ENCODE measurements at places on chromosomes 1 and 21.
A peak's percentile ranks its signal among the peaks of the same experiment; 100 is the strongest.

GRCh38 chr1:211613108-211613947, 34.4 kb upstream of the SLC30A1 start:
- DNase-seq = no peak

DNA sequence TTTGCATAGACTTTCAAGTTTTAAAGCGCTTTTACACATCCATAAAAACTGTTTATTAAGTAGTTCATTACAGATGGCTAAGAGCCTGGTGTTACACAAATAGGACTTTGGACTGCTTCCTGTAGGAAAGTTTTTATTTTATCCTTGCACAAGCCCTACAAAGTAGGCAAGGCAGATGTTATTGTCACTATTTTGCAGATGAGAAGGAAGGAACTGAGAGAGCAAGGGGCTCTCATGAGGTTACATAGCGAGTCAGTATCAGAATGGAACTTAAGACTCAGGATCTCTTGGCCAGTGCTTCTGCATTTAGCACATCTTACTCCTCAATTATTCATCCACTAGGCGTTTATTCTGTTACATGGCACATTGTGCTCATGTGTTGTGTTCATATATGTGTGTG, 2.6 kb upstream of the MAPKAPK2 start:
- DNase-seq = no peak

- DNase-seq = no peak
Measured at GRCh38 chr1:33957854-33958253, 94.0 kb downstream of the HMGB4 start.

DNA sequence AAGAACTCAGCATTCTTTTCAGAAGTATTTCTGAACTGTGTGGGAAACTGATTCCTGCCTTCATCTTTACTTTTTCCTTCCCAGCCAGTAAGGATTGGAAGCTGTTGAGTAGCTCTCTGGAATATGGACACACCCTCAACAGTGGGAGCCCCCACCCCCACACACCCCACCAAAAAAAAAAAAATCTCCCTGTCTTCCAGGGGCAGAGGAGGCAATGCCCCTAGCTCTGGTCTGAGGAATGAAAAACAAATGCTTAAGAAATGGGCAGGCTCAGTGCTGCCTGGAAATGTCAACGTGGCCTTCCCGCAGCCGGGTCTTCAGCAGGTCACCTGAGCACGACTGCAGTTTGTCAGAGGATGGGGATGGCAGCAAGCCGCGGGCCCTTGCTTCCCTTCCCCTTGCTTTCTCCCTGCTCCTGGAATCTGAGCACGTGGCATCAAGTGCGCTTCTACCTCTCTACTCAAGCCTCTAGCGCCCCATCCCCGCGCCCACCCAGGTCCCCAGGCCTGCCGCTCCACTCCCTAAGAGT, 479 bp downstream of the RGS16 start:
- DNase-seq = no peak

DNA sequence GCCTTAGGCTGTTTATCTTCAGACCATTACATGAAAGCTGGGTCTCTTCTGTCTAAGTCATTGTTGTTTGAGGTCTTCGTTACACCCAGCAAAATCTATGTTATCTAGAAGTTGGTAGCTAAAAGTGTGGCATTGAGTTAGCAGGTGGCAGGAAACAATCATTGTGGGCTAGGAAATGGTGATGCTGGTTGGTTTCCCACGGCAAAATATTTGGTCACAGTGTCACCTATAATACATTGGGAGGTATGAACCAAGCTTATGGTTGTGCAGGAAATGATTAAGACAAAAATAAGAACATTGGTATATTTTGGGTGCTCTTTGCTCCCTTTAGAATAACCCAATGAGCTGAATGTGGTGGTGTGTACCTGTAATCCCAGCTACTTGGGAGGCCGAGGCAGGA, 169.7 kb downstream of the TRIM33 start:
- DNase-seq = no peak

DNA sequence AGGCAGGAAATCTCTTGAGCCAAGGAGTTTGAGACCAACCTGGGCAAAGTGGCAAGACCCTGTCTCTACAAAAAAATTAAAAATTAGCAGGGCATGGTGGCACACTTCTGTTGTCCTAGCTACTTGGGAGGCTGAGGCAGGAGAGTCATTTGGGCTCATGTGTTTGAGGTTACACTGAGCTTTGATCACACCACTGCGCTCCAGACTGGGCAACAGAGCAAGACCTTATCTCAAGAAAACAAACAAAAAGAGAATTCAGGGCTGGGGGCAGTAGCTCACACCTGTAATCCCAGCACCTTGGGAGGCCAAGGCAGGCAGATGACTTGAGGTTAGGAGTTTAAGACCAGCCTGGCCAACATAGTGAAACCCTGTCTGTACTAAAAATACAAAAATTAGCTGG, 17.8 kb upstream of the SLC16A1 start:
- DNase-seq = no peak

DNA sequence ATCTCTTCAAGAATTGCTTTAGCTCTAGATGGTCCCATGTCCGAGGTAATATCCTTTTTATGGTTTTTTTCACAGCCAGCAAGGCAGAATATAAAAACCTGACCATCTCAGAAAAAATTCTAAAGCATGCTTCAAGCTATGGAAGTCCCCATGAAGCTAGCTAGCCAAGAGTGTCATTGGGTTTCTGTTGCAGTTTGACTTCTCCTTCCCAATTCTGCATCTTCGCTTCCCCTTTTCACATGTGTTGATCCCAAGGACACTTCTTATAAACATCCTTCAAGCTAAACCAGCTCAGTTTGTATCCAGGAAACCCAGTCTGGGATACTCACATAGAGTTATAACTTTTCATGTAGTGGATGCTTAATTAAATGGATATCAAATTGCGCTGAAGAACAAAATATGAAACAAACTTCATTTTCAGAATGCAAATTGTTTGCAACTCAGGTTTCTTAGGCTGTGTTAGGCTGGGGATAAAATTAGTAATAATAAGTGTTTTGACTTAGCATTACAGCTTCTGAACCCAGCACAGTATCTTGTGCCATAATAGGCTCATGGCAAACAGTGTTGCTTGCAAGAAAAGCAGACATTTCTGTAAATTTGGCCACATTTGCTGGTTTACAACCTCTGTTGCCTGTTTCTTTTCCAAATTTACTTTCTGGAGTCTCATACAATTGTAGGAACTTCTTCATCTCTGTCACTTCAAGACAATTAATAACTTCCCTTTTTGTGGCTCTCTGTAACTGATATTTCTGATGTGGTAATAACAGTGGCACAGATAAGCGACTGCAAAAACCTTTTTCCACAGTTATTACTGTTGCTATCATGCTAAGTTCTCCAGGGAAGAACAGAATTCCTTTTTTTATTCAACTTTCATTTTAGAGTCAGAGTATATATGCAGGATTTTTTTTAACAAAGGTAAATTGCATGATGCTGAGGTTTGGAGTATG, 53.2 kb downstream of the NCAM2 start:
- DNase-seq = no peak

GRCh38 chr1:99963041-99963795, 6.6 kb upstream of the SLC35A3 start:
- no peak for DNase-seq

DNA sequence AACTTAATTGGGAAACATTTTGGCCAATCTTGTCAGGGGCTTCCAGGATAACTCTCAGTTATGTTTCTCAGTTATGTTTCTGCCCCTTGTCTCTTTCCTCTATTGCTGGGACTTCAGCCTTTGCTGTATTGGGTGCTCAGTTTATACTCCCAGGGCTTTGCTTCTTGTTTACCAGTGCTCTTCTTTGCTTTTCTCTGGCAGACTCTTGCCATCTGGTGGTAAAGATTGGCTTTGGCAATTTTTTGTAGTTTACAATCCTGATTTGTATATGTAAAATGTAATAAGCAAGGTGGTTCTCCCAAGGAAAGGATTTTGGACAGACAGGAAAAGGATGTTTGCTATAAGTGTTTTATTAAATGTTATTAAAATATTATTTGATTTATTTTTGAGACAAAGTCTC, 37.9 kb downstream of the FABP3 start:
- peak; percentile 60 for DNase-seq

- DNase-seq = no peak
Measured at GRCh38 chr1:3586986-3587759, 24.1 kb downstream of the MEGF6 start.

DNA sequence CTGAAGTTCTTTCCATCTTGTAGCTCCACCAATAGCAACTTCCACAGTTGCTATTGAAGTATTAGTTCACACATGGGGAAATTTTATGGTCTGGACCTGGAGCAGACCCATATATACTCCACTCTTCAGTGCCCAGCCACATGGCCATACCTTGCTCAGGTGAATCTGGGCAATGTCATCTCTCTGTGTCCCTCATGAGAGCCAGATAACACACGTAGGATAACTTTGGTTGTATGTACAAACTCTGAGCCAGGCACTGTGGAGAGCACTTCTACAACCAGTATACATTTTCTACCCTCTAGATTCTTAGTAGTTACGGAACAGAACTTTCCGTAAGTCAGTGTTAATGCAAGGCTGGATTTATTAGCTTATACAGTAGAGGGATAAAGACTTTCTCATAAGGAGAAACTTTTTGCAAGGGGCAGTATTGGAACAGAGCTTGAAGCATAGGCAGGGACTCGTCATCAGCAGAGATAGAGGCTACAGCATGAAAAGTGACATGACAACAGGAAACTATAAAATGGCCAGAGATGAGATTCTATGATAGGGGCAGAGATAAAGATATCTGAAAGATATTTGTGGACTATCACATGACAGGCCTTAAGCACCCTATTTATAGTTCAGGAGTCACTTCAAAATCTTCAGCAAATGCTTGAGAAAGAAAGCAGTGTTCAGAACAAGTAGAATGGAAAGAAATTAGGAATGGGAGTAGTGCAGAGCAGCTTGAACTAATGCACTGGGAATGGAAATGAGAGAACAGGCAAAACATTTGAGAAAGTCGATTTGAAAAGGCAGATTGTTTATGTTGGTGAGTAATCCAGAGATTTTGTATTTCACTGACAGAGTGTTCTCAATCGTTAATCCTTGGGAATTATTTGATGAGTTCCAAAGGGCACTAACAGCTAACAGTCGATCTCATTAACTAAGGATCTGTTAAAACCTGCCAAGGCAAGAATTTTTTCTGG, 481.8 kb downstream of the USP25 start:
- no peak for DNase-seq

DNA sequence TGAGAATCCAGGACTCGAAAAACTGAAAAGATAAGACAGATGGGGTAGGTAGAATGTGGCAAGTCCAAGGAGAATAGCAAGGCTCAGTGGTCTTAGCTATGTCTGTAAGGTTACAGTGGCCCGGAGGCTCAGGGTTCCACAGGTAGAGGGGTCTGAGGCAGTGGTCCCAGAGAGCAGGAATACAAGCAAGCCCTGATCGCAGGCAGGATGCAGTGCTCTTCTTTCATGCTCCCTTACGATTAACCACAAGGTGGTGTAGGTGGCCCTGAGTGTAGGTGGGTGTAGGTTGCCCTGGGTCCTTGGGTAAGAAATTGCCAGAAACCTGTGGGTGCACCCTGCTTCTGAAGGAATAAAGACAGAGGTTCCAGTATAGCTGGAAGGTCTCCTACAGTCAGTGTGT, 99.1 kb upstream of the RAB3GAP2 start:
- peak; percentile 52 for DNase-seq

GRCh38 chr21:31011412-31011811, 26.9 kb downstream of the KRTAP19-8 start:
- no peak for DNase-seq

DNA sequence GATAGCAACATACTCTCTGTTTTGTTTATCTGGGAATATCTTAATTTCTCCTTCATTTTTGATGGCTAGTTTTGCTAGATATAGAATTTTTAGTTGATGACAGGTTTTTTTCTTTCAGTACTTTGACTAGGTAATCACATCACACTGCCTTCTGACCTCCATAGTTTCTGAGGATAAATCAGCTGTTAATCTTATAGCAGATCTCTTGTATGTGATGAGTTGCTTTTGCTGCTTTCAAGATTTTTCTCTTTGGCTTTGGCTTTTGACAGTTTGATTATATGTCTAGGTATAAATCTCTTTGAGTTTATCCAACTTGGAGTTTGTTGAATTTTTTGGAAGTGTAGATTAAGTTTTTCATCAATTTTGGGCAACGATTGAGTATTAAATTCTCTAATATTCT, 142.6 kb downstream of the ZNF644 start:
- no peak for DNase-seq

GRCh38 chr1:64084451-64084850, 119.0 kb upstream of the UBE2U start:
- no peak for DNase-seq

DNA sequence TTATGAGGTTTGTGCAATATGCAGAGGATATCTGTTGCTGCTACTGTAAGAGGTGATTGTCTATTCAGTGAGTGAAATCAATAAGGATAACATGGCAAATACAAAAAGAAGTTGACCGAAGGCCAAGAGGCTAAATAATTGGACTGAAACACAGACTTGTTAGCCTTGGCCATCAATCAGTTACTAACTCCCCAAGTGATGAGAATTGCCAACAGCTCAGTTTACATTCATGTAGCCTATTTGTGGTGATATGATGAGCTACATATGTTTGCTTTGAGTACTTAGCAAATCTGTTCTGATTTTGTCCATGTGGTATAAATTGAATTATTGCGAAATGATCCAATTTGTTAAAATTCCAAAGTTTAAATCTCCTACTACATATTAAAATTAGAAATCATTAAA, 68.6 kb upstream of the VAV3 start:
- no peak for DNase-seq

GRCh38 chr21:42685036-42685435, 31.6 kb downstream of the PDE9A start:
- DNase-seq = no peak

GRCh38 chr1:198056255-198056654, 100.5 kb upstream of the NEK7 start:
- DNase-seq = peak; percentile 48

GRCh38 chr21:44771896-44772525, 29.6 kb downstream of the UBE2G2 start:
- DNase-seq = no peak

DNA sequence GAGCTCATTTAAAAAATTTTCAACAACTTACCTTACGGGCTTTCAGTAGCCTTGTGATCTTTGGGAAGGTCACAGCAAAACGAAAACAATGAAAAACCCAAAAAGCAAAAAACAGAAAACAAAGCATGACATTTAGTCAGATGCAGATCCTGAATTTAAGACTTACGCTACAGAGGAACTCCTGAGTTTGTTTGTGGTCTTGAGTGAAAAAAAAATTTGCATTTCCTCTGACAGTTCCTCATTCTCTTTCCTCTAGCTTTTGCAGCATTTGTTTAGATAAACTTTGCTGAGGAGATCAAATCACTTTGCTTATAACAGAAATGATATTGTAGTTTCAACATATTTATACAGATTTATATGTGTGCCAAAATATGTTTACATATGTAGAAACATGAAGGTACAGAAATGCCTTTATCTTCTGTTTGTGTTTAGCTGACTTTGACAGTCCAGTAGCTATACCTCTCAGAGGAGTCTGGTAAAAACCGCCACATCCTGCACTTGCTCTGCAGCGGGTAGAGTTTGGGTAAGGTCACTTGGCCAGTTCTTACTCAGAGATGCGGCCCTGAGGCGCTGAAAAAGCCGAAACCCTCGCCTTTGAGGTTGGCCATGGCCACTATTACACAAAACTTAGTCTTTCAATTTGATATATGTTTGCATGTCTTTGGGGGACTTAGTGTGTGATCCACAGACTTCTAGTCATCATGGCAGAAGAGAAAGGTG, 142.5 kb downstream of the TNR start:
- DNase-seq = no peak

GRCh38 chr1:154148807-154149206, 6.1 kb downstream of the NUP210L start:
- no peak for DNase-seq

- no peak for DNase-seq
Measured at GRCh38 chr1:160446945-160447600, 46.7 kb downstream of the VANGL2 start.

- no peak for DNase-seq
Measured at GRCh38 chr21:43978060-43978459, 34.0 kb upstream of the TRAPPC10 start.

Measured in D341Med (cell line).